Aorta (tissue), 5 donors: ENCODE measurements at places on chromosomes 11 and 22.

DNA sequence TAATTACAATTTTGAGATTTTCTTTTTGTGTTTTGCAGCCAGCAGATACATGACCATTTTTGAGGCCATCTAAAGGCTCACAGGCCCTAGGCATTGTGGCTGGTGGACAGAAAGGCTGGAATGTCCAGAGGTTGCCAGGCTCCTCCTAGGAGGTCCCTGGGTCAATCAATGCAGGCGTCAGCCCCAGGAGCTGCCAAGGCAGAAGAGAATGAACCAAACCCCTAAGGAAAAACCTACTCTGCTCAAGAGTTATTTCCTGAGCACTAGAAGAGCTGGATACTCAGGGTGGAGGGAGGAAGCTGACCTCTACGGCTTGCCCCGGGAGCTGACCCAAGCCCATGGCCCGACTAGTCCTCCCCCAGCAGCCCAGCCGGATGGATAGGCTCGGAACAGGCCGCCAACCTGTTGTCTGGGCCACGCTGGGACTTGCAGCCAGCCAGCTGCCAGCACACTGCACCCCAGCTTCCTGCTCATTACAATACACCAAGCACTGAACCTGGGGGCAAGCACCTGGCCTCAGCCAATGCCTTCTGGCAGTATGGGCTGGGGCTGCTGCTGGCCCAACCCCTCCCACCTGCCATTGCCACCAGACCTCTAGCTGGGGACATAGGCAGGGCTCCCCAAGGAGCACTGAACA is 5.7 kb upstream of the SCGB1A1 start:
- DNase-seq: no peak

DNA sequence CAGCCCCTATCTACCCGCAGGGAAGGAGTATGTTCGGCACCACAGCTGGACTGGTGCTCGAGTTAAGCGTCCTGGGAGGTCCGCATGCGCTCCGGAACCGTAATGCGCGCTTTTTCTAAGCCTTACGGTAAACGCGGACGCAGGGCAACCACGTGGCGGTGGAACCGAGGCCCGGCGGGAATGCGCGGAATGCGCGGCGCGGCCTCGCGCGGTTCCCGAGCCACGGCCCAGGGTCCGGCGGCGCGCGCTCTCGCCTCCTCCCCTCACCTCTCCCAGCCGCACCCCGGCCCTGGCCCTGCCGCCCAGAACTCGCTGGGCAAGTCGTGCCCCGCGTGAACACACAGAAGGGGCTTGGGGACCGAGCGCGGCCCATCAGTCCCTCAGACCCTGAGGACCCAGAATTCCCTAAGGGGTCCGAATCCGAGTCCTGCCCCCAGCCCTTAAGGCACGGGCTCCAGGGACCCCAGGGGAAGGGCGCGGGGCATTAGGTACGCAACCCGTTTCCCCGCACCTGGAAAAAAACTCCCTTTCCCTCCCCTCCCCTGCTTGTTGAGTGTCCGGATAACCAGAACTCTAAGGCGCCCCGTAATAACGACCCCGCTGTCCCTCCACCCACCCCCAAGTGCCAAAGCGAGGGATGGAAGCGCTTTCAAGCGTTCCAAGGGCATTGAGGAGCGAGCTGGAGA is 4.3 kb upstream of the CCND1 start:
- DNase-seq: peak; percentile 93

- peak; percentile 79 for DNase-seq
These were observed 6.1 kb downstream of the SMCO4 start for GRCh38 chr11:93537049-93537448.

DNA sequence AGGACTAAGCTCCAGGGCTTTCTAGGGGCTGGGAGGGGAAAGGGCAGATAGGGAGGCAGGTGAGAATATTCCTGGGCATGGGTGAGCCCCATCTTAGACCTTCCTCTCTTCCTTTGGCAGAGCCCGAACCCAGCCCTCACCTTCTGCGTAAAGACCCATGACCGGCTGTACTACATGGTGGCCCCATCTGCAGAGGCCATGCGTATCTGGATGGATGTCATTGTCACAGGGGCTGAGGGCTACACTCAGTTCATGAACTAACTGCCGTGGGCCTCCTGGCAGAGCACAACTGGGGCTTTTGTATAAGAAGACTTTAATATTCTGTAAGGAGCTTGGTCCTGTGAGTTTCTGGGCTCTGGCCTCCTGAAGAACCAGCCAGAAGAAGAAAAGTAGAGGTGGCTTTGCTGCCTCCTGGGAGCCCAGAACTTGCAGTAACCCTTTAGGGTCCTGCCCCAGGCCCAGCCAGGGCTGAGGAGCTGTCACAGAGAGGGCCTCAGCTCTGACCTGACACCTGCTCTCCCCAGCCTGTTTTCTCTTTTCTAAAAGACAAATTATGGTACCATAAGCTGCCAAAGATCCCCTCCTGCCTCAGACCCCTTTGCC is 22.8 kb downstream of the TREH start:
- DNase-seq: peak; percentile 51

GRCh38 chr11:124440608-124441007 is 4.9 kb downstream of the OR8B8 start:
- DNase-seq: no peak

DNA sequence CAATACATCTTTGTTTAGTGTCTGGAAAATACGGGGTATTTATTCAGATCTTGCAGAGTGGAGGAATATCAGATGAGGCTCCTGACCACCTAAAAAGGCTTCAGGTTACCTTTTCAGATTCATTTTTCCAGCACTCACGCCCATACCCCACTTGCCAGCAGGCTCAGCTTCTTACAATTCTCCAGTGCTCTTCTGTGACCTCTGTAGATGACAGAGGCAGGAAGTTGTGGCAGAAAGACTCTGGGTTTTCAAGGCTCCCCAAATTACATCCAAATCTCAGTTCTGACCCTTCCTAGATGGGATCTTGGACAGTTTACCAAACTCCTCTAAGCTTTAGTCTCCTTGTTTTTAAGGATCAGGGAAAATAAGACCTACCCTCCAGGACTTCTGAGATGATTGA is 61.1 kb downstream of the SYTL2 start:
- DNase-seq: no peak

- no peak for DNase-seq
These were observed 14.8 kb downstream of the CCND1 start for GRCh38 chr11:69655479-69656428.

DNA sequence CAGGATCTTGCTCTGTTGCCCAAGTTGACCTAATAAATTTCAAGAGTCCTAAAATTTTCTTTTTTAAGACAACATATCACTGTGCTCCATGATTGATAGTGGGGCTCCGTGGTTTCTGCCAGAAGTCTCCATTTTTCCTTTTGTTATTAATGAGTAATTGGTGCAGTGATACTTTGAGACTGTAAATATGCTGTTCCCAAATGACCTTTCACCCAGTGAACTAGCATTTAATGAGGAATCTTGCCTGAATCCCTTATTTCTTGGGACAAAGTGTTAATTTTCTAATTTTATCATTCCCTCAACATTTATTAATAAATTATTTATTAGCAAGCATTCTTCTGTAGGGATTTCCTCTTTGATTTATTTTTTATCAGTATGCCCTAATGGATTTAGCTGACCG is 2.3 kb upstream of the DHCR7 start:
- DNase-seq: no peak

- DNase-seq: no peak
These were observed 651 bp upstream of the C11orf42 start for GRCh38 chr11:6204706-6205105.

DNA sequence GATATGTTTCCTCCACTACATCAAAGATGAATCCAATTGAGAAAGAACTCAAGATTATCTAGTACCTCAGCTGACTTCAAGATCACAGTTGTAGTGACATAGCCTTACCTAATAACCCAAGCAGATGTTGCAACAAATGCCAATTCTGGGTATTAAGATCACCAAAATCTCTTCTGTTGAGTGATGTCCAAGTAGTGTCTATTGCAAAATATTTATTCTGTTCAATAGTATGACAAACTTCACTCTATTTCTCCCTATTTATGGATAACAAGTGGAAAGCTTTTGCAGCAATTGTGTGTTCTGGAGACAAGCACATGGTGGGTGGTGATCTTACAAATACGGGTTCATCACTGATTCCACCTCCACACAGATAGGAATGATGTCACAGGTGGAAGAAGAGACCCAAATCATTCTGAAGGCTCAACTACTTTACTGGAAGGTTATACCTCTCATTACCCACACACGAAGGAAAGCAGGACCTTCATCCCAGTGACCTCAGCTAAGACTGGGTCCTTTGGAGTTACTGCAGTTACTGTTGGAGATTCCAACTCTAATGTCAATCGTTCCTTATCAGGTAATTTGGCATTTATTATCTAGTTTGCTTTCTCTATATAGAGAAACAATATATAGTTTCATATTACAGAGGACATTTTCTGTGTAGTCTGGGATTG is 72.0 kb downstream of the CD44 start:
- DNase-seq: no peak

DNA sequence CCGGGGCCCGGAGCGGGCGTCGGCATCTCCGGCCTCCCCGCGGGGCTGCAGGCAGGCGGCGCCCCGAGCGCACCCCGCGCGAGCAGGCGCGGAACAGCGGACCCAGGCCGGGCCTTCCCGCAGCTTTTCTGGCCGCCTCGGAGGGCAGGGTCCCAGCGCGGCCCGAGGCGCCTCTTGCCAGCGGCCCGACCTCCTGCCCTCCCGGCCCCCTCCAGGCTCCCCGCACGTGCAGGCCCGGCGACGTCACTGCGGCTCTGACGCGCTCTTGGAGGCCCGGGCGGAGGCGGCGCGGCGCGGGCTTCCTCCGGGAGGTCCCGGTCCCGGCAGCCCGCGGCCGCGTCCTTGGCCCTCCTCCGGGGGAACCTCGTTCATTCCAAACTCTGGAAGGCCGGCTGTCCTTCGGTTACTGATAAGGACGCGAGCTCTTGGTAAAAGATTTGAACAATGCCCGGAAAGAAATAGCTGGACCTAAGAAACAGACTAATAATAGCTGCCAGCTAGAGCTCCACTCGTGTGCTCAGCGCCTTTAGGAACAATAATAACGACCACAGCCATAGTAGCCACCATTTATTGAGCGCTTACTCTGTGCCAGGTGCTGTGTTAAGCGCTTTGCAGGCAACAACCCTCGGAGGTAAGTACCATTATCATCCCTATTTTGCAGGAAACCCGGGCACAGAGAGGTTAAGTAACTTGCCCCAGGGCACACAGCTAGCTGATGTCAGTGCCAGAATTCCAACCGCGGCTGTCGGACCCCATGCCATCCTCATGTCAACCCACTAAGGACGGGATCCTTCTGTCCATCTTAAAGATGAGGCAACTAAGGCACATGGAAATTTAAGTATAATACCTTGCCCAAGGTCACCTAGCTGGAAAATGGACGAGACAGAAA is 39.1 kb upstream of the CREB3L1 start:
- DNase-seq: peak; percentile 84

GRCh38 chr11:85759915-85760314 is 51.0 kb downstream of the SYTL2 start:
- DNase-seq: no peak

DNA sequence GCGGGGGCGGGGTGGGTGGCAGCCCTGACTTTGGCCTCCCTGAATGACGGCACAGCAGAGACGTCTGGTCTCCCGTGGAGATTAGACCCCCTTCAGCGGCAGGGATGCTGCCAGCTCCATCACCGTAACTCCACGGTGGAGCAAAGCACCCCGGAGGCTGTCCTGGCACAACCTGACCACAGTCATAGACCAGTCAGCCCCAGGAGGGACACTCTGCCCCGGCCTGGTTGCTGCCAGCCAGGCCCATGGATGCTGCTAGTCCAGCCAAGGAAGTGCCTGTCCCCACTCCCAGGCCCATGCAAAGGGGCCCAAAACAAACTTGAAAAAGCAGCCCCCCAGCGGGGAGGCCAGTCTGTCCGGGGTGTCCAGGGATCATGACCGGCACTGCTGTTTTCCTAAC is 11.5 kb upstream of the ANO1 start:
- no peak for DNase-seq
